ENCODE measurements at places on chromosomes 11 and 22. TPM values are rescaled to one million over a fixed set of nuclear protein-coding genes. Genes with fewer than 3 reads are reported as not detected.

NXPE1 gene
- not detected for total RNA-seq

TSSK2 gene
- total RNA-seq, result not detected

ZNF215 gene
- 0.99 TPM for total RNA-seq

PTPN5 gene
- total RNA-seq, result 0.02 TPM

CARD10 gene
- 38.9 TPM for total RNA-seq

NCAM1 gene
- total RNA-seq, result not detected

YPEL1 gene
- total RNA-seq, result 0.67 TPM

OR5M8 gene
- total RNA-seq, result not detected

DNAJB13 gene
- not detected for total RNA-seq

PIWIL4 gene
- total RNA-seq, result 0.19 TPM

ZNF280B gene
- 1.4 TPM for total RNA-seq

PRMT3 gene
- 30.9 TPM for total RNA-seq

PRCP gene
- total RNA-seq, result 49.9 TPM

HTR3A gene
- total RNA-seq, result not detected

DMC1 gene
- total RNA-seq, result 3.2 TPM

SERPIND1 gene
- total RNA-seq, result not detected

ENTHD1 gene
- total RNA-seq, result not detected

POU2AF2 gene
- not detected for total RNA-seq

TRIM68 gene
- total RNA-seq, result 9.0 TPM

MRGPRF gene
- total RNA-seq, result 0.09 TPM

WT1 gene
- total RNA-seq, result 5.9 TPM

MS4A1 gene
- total RNA-seq, result not detected

MAP6 gene
- total RNA-seq, result 1.7 TPM

SEPTIN5 gene
- total RNA-seq, result 10.0 TPM

TMEM9B gene
- 38.5 TPM for total RNA-seq

APOBEC3G gene
- total RNA-seq, result not detected

OR52I2 gene
- total RNA-seq, result not detected

CALCA gene
- total RNA-seq, result not detected

ANO1 gene
- 1.1 TPM for total RNA-seq

MMP27 gene
- not detected for total RNA-seq

MS4A15 gene
- not detected for total RNA-seq

OVOL1 gene
- not detected for total RNA-seq

OR5B21 gene
- not detected for total RNA-seq

APOBEC3A gene
- not detected for total RNA-seq

LMNTD2 gene
- 3.0 TPM for total RNA-seq

ASPHD2 gene
- 1.3 TPM for total RNA-seq

CD248 gene
- total RNA-seq, result not detected

UPK3A gene
- not detected for total RNA-seq

AQP11 gene
- 2.3 TPM for total RNA-seq

POU2AF1 gene
- total RNA-seq, result not detected

SMIM38 gene
- total RNA-seq, result not detected

MAPK12 gene
- 21.3 TPM for total RNA-seq

TEX12 gene
- not detected for total RNA-seq

BBOX1 gene
- total RNA-seq, result not detected

BTBD10 gene
- 44.6 TPM for total RNA-seq

MS4A8 gene
- total RNA-seq, result not detected

SYT13 gene
- 7.2 TPM for total RNA-seq

ATL3 gene
- 26.9 TPM for total RNA-seq

SOX6 gene
- 0.25 TPM for total RNA-seq
